ENCODE measurements at places on chromosomes 5 and 9. TPM values are rescaled to one million over a fixed set of nuclear protein-coding genes. Genes with fewer than 3 reads are reported as not detected.
A peak's percentile ranks its signal among the peaks of the same experiment; 100 is the strongest.

Gene FABP6
- not detected for polyA plus RNA-seq

Gene STING1
- polyA plus RNA-seq = 14.0 TPM

Gene SLC35A4
- polyA plus RNA-seq = 35.7 TPM

Gene URM1
- 64.6 TPM for polyA plus RNA-seq

Gene CCDC171
- polyA plus RNA-seq = 1.4 TPM

Gene SH2D3C
- polyA plus RNA-seq = 0.67 TPM

Gene OTP
- polyA plus RNA-seq = not detected

Gene NIM1K
- polyA plus RNA-seq = 0.12 TPM

Gene CCDC192
- 0.49 TPM for polyA plus RNA-seq

Gene CER1
- polyA plus RNA-seq = not detected

Gene C5orf34
- 2.2 TPM for polyA plus RNA-seq

Gene NR5A1
- 0.10 TPM for polyA plus RNA-seq

Gene TAF11L10
- polyA plus RNA-seq = not detected

DNA sequence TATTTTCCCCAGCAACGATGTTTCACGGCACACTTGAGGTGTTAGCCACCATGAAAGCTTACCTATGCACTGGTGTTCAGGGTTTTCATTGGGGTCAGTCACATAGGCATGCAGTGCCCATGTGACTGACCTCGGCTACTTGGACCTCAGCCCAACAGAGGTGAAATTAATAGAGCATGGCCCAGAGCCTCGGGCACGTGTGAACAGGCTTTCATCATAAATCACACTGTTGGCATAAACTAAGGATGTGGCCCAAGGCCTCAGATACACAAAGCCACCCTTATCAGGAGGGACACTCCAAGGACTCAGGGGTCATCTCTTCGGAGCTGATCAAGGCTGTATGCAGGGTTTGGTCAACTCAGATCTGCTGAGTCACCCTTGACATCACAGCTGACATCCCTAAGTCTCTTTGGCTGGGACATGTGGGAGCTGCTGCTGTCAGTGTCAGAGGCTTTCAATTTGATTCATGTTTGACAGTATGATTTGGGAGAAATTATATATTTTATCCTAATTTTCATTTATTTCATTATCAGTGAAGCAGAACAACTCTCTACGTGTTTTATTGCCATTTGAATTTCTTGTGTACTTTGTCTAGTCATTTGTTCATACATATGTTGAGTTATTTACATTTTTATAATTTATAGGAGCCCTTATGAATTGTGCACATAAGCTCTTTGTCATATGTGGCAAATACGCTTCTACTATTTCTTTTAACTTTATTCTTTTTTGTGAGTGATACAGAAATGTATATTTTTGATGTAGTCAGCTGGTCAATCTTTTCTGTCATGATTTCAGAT, 59.7 kb upstream of the ANKRD33B start:
- no peak for DNase-seq
- no peaks in the 10 kb centered on the region for H3K4me1 ChIP-seq
- no peaks in the 10 kb centered on the region for H3K27me3 ChIP-seq

- H3K36me3 ChIP-seq = no peaks in the 10 kb centered on the region
- no peak overlapping the region for H3K27ac ChIP-seq
- DNase-seq = no peak
- no peaks in the 10 kb centered on the region for H3K27me3 ChIP-seq
- no peaks in the 10 kb centered on the region for H3K4me1 ChIP-seq
These were observed 385.2 kb downstream of the PLK2 start for GRCh38 chr5:58074717-58075116.

DNA sequence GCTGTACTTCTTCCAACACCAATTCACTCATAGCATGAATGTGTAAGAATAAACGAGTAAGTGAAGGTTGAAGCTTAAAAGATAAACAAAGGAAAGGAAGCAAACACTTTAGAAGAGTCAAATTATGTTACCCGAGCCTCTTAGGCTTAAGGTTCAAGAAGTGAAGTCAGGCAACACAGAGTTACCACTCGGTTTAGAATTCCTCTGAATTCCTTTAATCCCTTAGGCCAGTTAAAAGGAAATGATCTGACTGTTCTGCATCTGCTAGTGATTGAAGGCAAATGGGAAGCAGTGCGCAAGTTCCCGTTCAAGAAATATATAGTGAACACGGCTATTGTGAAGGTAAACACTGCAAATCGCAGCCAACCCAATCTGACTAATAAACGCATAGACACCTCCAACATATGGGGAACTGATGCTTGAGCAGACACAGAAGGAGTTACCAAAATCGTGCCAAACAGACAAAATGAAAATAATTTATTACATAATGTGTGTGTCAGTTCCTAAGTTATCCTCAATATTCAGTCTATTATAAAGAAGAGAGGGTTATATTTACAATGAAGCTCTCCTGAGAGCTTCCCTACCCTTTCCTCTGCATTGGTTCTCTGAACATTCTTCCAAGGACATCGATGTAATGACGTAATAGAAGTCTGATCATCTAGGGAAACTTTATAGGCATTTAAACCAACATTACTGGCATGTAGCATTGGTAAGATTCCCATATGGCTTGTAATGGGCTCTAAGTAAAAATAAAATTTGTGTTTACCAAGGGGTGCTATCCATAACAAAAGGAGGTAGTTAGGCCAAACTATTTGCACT, 837.1 kb upstream of the ZNF608 start:
- no peak overlapping the region for H3K4me3 ChIP-seq
- H3K27ac ChIP-seq = no peak overlapping the region
- H3K27me3 ChIP-seq = no peaks in the 10 kb centered on the region
- H3K4me1 ChIP-seq = no peaks in the 10 kb centered on the region
- DNase-seq = no peak
- no peaks in the 10 kb centered on the region for H3K36me3 ChIP-seq

- no peak overlapping the region for H3K27ac ChIP-seq
- H3K27me3 ChIP-seq = no peaks in the 10 kb centered on the region
- no peak overlapping the region for H3K4me3 ChIP-seq
- no peak for DNase-seq
- H3K4me1 ChIP-seq = peaks cover 15% of the 10 kb centered on the region
These were observed 10.9 kb downstream of the RGMB start for GRCh38 chr5:98784411-98784810.

- no peak overlapping the region for H3K27ac ChIP-seq
- no peaks in the 10 kb centered on the region for H3K4me1 ChIP-seq
- no peak overlapping the region for H3K4me3 ChIP-seq
- H3K36me3 ChIP-seq = no peaks in the 10 kb centered on the region
These were observed 54.2 kb upstream of the DAPK1 start for GRCh38 chr9:87443461-87443860.

DNA sequence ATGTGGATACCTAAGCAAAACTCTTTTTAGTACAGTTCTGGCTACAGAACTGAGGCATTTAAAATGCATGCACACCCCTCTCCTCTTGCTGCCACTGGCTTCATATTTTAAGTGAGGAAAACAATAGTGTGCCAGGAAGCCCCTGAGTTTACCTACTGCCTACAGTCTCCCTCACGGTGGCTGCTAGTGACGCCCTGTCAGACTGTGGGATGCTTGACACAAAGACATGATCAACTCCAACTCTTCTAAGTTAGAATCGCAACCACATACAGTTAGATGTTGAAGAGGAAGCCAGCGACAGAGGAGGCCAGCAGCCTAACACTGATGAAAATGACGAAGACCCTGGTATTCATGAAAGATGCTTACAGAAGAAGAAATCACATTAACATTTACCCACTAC, 1.3 kb downstream of the SEC16A start:
- peaks cover 6% of the 10 kb centered on the region for H3K4me1 ChIP-seq
- peaks cover under 1% of the 10 kb centered on the region for H3K36me3 ChIP-seq
- no peak overlapping the region for H3K27ac ChIP-seq
- peak overlapping the region; percentile 98 for H3K4me3 ChIP-seq
- no peak for DNase-seq

- peak; percentile 32 for DNase-seq
- no peak overlapping the region for H3K27ac ChIP-seq
- peaks cover 26% of the 10 kb centered on the region for H3K4me1 ChIP-seq
- no peaks in the 10 kb centered on the region for H3K36me3 ChIP-seq
These were observed 212.8 kb downstream of the NXNL2 start for GRCh38 chr9:88747768-88748167.

- H3K4me1 ChIP-seq = peaks cover 30% of the 10 kb centered on the region
- no peaks in the 10 kb centered on the region for H3K27me3 ChIP-seq
- peak within 1 kb of the TSS; percentile 61 for H3K4me3 ChIP-seq
- no peaks in the 10 kb centered on the region for H3K36me3 ChIP-seq
These were observed at the start of gene PTPN3 for GRCh38 chr9:109498195-109499092. PTPN3 (minus strand) TSS chr9:109498307; CDS start chr9:109463434, 34,873 bp downstream.

DNA sequence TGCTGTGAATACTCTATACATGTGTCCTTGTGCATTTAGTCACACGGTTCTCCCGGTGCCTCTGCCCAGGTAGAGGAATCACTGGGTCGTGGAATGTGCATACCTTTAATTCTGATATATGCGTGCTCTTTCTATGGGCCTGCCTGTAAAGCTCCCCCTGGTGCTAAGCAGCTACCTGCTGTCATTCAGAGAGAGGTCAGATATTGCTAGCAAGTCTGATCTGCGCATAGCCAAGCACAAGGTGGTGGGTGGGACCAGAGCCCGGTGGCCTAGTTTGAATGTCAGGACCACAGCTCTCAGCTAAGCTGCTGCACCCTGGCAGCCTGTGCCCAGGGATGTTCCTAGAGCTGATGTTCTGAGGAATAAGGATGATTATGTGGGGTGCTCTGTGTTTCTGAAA, 33.4 kb downstream of the TJP2 start:
- no peak overlapping the region for H3K27ac ChIP-seq
- DNase-seq = no peak
- peaks cover 2% of the 10 kb centered on the region for H3K4me1 ChIP-seq
- no peaks in the 10 kb centered on the region for H3K27me3 ChIP-seq

GRCh38 chr9:92729735-92730155, 34.9 kb downstream of the BICD2 start:
- H3K4me1 ChIP-seq = no peaks in the 10 kb centered on the region
- H3K27me3 ChIP-seq = no peaks in the 10 kb centered on the region
- H3K36me3 ChIP-seq = no peaks in the 10 kb centered on the region
- H3K4me3 ChIP-seq = no peak overlapping the region
- no peak for DNase-seq

DNA sequence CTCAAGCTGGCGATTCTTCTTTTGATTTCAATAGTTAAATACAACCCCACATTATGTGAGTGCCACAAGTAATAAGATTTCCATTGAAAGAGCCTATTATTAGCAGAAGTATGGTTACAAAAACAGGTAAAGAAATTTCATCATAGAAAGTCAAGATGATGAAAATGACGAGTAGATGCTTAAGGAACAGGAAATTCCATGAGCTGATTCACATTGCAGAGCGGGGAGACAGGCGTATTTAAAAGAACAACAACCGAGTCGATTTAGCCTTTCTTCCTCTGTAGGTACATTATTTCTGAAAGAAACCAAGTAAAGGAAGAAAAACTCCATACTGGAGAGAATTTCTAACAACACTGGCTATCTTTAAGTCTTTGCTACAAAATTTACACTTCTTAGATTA, 310.4 kb downstream of the SLF1 start:
- H3K27me3 ChIP-seq = no peaks in the 10 kb centered on the region
- H3K27ac ChIP-seq = no peak overlapping the region
- H3K36me3 ChIP-seq = no peaks in the 10 kb centered on the region
- H3K4me3 ChIP-seq = no peak overlapping the region

- H3K36me3 ChIP-seq = no peaks in the 10 kb centered on the region
- no peak overlapping the region for H3K27ac ChIP-seq
- H3K4me1 ChIP-seq = no peaks in the 10 kb centered on the region
- no peak overlapping the region for H3K4me3 ChIP-seq
- DNase-seq = peak; percentile 26
These were observed 144.3 kb downstream of the ACTBL2 start for GRCh38 chr5:57338068-57338867.

- no peaks in the 10 kb centered on the region for H3K36me3 ChIP-seq
- H3K27ac ChIP-seq = no peak overlapping the region
- H3K4me3 ChIP-seq = no peak overlapping the region
- no peak for DNase-seq
- H3K4me1 ChIP-seq = no peaks in the 10 kb centered on the region
These were observed 154.8 kb downstream of the SIL1 start for GRCh38 chr5:139043157-139043905.

DNA sequence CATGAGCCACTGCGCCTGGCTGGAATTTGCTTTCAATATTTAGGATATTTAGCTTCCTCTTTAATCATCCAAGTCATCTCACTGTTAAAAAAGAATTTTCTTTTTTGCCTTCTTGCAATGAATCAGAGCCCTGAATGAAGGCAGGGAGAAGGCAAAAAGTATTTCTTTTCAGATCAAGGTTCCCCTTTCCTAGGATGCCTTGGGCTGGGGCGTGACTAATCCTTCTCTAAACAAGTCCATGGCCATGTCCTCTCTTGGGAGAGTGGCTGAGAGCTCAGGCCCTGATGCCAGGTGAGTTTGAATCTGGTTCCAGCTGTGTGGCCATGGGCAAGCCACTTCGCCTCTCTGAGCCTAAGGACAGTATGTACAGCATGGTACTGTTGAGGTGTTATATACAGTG, 84.8 kb upstream of the NEURL1B start:
- H3K27me3 ChIP-seq = no peaks in the 10 kb centered on the region
- H3K4me1 ChIP-seq = peaks cover 2% of the 10 kb centered on the region
- no peak for DNase-seq
- no peaks in the 10 kb centered on the region for H3K36me3 ChIP-seq
- peak overlapping the region; percentile 14 for H3K27ac ChIP-seq
- H3K4me3 ChIP-seq = no peak overlapping the region

- H3K4me1 ChIP-seq = peaks cover 7% of the 10 kb centered on the region
- H3K4me3 ChIP-seq = no peak overlapping the region
- DNase-seq = no peak
- no peaks in the 10 kb centered on the region for H3K27me3 ChIP-seq
- H3K27ac ChIP-seq = peak overlapping the region; percentile 44
- H3K36me3 ChIP-seq = no peaks in the 10 kb centered on the region
These were observed 92.0 kb downstream of the C9orf152 start for GRCh38 chr9:110115826-110116542.

DNA sequence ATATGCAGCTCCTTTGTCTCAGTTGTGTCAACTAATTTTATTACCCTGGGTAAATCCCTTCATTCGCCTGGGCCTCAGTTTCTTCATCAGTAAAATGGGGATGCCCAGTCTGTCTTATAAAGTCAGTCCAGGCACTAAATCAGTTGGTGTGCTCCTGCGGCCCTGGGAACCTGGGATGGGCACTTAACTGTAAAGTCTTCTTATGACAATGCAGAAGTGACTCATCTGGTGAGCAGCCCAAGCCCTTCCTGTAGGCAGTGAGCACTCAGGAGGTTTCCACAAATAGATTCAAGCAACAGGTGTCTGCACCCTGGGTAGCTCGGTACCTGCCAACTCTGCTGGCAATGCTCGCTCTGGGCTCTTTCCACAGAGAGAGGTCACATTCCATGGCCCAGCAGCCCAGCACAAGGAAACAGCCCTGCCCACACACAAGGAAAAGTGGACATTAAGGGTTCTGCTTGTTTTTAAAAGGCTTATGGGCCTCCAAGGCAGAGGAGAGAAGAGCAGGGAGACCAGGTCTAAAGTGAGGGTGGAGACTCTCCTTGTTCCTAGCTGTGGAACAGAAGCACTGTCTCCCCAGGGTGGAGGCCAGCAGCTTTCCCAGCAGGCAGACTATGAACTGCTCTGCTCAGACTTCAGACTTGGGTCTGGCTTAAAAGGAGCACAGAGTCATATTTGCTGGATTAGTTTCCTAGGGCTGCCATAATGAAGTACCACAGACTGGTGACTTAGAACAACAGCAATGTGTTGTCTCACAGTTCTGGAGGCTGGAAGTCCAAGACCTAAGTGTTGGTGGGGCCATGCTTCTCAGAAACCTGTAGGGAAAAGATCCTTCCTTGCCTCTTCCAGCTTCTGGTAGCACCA, 89.7 kb upstream of the ADRA1B start:
- H3K4me1 ChIP-seq = no peaks in the 10 kb centered on the region
- no peaks in the 10 kb centered on the region for H3K27me3 ChIP-seq
- no peak overlapping the region for H3K27ac ChIP-seq
- H3K36me3 ChIP-seq = no peaks in the 10 kb centered on the region
- no peak overlapping the region for H3K4me3 ChIP-seq
- no peak for DNase-seq
